EH (cell line): ENCODE measurements at places on chromosomes 6 and 20.

DNA sequence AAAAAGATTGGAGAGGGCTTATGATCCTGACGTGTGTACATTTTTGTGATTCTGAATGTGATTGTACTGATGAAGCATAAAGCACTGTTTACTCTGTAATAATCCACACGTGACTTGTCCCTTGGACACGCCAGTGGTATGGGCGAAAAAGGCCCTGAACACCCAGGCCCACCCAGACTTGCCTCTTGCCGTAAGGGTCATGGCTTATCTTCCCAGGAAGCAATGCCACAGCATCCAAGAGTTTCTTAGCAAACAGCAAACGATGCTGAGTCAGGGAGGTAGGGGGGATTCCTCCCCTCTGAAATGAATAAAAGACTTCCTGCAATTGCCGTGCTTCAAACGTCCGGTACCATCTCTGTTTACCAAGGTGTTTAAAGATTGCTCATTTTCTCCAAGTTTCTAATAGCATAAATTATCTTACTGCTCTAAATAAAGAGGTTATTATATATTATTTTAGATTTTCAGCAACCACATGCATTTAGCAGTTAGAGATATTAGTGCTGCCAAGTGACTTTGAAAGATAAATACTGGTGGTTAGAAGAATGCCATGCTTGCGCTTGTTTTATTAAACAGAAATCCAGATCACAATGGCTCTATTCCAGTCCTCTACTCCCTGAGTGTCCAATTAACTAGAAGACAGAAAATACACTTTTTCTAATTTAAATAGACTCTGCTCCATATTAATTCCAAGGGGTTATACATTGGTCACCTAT lies 212.8 kb upstream of the CST7 start:
- DNase-seq, result no peak

GRCh38 chr6:169647637-169648036 lies 54.2 kb downstream of the WDR27 start:
- DNase-seq, result no peak

GRCh38 chr6:6746333-6746969 lies 157.9 kb downstream of the LY86 start:
- no peak for DNase-seq

DNA sequence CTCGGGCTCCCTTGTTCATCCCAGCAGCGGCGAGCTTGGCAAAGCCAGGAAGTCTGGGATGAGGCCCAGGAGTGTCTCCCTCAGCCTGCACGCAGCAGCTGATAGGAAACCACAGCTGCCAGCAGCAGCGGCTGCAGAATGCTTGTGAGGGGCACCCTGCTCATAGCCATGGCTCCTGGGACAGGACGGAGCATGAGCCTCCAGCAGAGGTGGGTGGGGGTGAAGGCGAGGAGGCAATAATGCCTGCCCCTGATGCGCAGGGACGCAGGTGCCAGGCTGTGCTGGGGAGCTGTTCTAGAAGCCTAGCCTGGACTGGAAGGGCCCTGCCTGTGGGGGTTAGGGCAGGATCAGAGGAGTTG lies 157.9 kb downstream of the CD83 start:
- DNase-seq, result no peak

GRCh38 chr6:36492092-36492491 lies 49.3 kb downstream of the KCTD20 start:
- DNase-seq, result peak; percentile 7

DNA sequence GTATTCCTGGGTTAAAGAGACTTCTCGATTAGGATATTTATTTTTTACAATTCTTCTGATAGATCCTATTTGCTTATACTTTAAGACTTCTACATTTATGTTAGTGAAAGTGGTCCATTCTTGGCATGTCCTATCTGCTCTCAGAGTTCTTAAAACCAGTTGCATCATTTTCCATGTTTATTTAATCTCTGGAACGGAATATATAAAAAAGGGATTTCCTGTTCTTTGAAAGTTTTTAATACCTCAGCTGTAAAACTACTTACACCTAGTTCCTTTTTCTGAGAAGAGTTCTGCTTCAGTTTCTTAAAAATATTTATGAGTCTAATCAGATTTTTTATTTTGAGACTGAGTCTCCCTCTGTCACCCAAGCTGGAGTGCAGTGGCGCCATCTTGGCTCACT lies 18.0 kb upstream of the MYL9 start:
- no peak for DNase-seq

- no peak for DNase-seq
These were observed 133.9 kb upstream of the NEDD9 start for GRCh38 chr6:11366183-11366933.

DNA sequence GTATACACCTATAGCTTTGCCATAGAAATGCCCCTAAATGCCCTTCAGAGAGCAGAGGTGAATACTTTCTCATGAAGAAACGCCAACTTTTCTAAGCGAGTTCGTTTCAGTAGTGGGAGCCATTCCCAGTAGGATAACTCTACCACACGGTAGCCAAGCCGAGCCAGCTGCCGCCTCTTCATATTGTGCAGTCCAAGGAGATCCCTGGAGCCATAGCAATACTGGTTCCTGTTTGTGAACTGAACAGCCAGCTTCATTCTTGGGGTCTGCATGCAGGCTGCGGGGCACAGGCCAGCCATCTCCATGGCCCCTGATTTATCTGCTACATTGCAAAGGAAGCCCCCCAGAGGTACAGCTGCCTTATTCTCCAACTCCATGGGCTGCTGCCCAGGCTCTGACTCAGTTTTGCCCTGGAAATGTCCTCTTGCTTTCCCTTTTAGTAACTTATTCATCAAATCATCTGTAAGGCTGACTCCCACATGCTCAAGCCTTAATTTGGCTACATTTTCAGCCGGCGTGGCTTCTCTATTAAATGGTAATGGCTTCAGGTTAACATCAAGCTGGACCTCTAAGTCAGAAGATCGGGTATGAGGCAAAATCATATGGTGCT lies 12.8 kb downstream of the FASTKD5 start:
- no peak for DNase-seq

DNA sequence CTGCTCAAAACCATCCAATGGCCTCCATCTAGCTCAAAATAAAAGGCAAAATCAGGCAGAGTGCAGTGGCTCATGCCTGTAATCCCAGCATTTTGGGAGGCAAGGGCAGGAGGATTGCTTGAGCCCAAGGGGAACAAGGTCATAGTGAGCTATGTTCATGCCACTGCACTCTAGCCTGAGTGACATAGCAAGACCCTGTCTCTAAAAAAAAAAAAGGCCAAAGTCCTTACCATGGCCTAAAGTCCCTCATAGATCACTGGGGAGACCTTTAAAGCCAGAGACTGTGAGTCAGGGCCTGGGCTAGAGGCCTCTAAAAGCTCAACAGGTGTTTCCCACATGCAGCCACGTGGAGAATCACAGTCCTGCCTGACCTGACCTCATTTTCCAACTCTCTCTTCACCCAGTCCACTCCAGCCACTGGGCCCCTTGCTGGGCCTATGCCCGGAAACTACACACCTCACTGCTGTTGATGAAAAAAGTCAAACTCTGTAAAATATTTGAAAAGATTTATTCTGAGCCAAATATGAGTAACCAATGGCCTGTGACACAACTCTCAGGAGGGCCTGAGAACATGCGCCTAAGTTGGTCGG lies 28.2 kb upstream of the TAB2 start:
- DNase-seq, result no peak
